Stimulated activated CD8-positive, alpha-beta memory T cell treated with anti-CD3 and anti-CD28 coated beads, Interleukin-7, amount 100 ng/mL, for 24 hours (primary cell): ENCODE measurements at places on chromosomes 7 and 10.

DNA sequence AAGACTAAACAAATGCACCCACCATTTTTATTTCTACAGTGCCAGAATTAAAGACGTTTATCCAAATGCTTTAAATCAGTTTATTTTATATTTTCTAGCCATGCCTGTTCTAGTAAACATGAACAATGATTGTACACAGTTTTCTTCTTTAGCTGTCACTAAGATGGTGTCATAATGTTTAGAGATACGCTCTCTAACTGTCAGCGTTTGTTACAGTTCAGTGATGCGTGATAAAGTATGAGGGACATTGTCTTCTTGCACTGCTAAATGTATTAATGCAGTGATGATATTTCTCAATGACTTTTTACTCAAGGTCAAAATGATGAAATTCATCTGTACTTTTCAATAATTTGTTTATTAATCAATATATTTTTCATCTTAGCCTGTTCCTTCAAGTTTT, 513.6 kb downstream of the ATRNL1 start:
- DNase-seq, result no peak

DNA sequence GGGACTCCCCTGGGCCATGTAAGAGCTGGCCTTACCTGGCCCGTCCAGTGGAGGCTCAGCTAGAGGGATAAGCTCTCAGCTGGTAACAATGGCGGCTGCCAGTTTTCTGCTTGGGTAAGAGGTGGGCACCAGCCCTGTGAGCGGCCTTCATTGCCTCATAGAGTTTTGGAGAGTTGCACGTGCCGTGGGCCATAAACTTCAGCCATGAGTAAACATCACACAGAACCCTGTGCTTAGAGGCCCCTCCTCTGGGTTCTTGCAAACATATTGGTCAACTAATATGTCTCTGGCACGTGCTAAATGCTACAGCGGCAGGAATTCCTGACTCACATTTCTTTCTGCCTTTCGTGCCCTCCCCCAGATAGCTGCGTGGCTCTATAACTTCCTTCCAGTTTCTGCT, 103.9 kb upstream of the LEP start:
- no peak for DNase-seq

GRCh38 chr7:27435461-27435860, 192.9 kb downstream of the EVX1 start:
- no peak for DNase-seq

DNA sequence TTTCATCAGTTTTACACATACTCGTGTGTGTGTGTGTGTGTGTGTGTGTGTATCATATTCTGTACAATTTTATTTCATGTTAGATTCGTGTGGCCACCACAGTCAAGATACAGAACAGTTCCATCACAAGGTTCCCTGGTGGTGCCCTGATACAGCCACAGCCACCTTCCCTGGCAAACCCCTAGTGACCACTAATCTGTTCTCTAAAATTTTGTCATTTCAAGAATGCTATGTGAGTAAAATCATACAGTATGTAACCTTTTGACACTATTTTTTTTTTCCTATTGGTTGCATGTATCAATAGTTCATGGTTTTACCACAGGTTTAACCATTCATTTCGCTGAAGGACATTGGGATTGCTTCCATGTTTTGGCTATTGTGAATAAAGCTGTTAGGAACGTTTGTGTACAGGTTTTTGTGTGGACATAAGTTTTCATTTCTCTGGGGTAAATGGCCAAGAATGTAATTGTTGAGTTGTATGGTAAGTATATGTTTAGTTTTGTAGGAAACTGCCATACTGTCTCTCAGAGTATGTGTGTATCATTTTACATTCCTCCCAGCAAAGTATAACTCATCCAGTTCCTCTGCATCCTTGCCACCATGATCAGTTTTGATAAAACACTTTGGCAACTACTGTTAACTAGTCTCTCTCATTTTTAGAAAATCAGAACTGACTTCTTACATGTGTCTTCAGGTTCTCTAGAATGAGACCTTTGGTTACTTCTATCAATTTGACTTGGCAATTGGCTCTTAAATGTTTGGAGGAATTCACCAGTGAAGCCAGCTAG, 20.6 kb downstream of the KLHDC10 start:
- no peak for DNase-seq

GRCh38 chr7:128859232-128860157, 3.2 kb upstream of the ATP6V1F start:
- no peak for DNase-seq

DNA sequence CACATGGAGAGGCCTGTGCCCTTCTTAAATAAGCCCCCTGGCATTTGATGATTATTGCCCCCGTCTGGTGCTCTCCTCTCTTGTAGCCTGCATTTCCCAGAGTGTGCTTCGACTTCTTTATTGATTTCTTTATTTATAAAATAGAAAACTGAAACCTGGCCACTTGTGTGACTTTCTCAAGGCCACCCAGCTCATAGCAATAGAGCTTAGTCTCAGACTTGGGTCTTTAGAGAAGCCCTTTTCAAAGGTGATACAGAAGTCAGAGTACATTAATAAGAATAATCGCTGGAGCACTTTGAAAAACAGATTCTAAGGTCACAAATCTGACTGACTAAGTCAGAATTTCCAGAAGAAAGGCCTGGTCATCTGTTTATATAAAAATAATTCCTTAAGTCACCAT, 86.6 kb downstream of the NOC3L start:
- DNase-seq, result no peak

- DNase-seq, result no peak
Measured at GRCh38 chr7:137977173-137977572, 24.7 kb downstream of the CREB3L2 start.

- no peak for DNase-seq
Measured at GRCh38 chr10:97584060-97584797, at the start of gene HOGA1. Gene HOGA1, plus strand, starts transcription at chr10:97584389. Its CDS starts 315 bp downstream, at chr10:97584704.

- no peak for DNase-seq
Measured at GRCh38 chr7:158741294-158741666, 36.7 kb upstream of the NCAPG2 start.

DNA sequence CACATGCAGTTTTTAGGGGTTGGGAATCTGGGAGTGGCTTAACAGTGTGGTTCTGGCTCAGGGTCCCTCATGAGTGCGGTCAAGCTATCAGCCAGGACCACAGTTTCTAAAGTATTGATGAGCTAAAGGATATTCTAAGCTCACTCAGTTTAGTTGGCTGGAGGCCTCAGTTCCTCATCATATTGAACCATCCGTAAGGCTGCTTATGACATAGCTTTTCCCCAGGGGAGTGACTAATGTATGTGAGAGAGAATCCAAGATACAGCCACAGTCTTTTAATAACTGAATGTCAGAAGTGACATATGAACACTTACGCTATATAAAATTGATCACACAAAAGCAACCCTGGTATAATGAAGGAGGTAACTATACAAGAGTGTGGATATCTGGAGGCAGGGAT, 245.3 kb downstream of the POLR1F start:
- no peak for DNase-seq

DNA sequence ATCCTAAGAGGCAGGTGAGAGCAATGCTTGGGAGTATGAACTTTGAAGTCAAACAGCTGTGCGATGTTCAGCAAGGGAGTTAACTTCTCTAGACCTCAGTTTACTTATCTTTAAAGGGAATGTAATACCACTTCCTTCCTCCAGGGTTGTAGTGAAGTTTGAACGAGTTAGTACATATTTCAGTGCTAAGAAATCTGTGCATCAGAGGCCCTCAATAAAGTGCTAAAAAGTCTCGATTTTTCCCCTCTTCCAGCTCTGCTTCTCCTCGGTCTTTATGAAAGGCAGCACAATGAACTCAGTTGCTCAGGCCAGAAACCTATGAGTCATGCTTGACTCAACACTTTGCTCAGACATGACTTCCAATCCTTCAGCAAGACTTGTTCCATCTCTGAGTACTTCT, 418.9 kb downstream of the MDFIC start:
- no peak for DNase-seq

- no peak for DNase-seq
Measured at GRCh38 chr7:36175886-36176285, 22.8 kb downstream of the EEPD1 start.

- DNase-seq, result no peak
Measured at GRCh38 chr10:77282163-77282562, 355.4 kb downstream of the KCNMA1 start.

DNA sequence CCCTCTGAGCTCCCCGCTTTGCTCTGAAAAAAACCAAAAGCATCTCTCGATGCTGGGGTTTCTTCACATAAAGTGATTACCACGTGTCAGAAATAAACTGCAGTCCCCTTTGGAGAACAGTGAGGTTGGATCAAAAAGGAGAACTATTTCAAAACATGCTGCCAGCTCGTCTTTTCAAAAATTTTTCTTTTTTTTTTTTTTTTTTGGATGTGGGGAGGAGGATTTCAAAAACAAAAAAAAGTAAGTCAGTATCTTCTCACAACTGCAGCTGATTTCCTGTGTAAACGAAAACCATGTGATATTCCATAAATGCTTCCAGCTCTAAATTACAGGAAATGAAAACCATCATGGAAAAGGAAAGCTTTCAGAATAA, 155.0 kb upstream of the LYZL2 start:
- no peak for DNase-seq

- no peak for DNase-seq
Measured at GRCh38 chr7:155858521-155859061, 46.3 kb upstream of the SHH start.

DNA sequence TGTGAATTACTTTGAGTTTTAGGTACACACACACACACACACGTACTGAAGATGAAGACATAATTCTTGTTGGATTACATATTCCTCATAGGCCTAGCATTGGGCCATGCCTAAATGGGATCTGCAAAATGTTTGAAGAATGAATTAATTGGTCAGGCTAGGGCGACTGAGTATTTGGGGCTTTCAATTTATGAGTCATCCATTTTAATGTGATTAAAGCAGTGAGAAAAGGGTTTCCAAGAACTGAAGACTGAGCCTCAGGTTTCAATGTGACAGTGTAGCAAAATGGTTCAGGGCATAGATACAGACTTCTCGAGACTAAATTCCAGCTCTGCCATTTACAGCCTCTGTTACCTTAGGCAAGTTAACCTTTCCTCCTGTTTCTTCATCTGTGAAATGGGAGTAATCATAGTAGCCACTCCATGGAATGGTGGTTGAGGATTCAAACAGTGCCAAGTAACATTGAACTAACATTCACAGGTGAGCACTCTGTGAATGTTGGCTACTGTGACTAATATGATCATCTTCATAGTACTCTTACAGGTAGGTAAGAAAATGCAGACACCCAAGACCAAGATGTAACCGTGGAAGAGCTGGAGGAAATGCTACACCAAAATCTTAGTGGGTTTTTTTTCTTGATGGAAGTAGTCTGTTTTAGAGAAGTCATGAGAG, 7.6 kb downstream of the BPGM start:
- DNase-seq, result no peak

DNA sequence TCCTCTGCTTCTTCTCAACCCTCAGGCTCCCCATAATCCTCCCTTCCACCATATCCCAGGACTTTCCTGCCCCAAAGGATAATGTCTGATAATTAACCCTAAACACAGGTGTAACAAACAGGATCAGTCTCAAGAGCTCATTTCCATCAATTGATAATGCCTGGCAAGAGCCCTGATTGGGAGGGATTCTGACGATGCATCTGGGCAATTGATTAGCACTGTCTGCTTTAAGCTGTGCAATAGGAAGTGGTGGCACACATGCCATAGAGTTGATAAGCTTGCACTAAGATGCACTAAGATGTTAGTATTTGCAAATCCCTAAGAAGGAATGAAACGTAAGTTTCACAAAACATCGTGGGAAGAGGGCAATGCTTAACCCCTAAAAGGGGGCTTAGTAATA, 27.4 kb upstream of the EGR2 start:
- DNase-seq, result no peak

DNA sequence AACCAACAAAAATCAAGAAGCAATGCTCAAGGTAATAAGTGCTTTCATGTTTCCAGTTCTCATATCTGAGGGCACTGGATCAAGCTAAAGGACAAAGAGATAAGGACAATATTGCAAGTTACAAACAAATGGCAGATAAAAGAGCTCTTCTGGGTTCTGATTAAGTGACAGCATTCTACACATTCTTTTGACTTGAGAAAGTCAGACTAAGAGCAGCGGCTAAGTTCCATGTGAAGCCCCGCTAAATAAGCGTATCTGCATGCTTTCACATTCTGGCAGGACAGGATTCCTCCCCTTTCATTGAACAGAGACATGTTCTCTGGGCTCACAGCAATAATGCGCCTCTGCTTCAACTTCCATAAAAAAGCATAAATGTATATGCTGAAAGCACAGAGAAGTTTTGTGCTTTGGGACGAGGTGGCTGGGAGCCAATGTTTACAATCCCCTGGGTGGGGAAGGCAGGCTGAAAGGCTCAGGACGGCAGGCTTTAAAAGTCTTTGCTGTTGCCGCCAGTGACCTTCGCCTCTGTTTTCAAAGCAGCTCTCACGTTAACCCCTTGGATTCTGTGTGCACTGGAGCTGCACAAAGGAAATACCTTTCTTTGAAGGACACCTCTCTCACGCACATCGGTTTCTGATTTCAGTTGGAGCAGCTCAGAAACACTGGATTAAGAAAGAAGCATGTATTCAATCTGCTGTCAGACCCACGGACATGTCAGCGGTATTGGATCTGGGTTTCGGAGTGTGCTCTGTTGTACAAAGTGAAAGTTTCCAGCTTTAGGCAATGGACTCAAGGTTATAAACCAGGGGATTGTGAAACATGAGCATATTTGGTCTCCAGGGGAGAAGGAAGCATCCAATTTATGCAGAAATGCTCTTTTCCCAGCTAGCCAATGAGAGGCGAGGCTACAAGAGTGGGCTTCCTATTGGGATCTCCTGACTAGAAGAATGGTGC, 105.4 kb upstream of the FAM133B start:
- no peak for DNase-seq

DNA sequence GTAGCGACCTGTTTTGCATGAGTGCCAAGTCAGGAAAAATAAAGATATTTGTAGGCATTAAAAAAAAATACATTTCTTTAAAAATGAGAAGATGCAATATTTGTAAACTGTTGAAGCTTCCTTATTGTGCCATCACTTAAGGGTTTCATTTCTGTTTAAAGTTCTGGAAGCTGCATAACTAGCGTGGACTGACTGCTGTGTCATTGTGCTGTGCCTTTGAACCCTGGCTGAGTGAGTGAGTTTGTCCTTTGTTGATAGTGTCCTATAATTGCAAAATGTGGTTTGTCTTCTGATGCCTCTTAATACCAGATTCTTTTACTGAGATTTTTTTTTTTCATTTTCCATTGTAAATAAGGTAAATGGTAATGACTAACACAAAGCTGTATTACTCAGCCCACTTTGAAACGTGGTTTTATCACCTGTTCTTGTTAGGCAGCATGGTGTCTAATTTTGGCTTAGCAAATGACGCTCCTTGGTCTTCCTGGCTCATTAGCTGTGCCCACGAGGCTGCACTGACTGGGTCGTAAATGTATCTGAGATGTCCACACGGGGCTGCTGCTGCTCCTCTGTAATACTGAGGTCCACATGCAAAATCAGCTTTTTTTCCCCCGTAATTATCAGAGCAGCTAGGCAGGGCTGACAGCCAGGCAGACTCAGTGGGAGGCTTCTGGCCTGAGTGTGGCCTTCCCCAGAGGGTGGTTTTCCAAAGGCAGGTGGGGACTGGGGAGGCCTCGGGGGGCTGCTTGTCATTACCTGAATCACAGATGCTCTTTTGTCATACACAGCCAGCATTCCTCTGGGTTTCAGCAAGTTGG, 14.8 kb downstream of the ZSCAN25 start:
- DNase-seq, result no peak
